ENCODE measurements at places on chromosomes 1 and 21.

DNA sequence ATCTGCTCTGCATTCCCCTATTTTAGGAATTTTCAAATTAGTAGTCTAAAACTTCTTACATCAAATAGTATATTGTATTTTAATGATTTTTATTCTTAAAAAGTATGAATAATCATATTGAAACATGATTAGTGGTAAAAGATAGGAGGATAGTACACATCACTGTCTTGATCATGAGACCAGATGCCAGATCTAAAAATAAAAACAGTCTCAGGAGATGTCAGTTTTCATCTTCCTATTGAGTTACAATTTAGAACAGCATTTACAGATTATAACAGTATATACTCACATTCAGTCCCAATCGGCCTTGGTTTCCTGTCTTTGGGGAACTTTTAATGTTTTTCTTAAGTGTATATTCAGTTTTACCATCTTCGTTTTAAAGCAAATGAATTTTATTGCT, 95.9 kb downstream of the USP25 start:
- DNase-seq, result no peak

DNA sequence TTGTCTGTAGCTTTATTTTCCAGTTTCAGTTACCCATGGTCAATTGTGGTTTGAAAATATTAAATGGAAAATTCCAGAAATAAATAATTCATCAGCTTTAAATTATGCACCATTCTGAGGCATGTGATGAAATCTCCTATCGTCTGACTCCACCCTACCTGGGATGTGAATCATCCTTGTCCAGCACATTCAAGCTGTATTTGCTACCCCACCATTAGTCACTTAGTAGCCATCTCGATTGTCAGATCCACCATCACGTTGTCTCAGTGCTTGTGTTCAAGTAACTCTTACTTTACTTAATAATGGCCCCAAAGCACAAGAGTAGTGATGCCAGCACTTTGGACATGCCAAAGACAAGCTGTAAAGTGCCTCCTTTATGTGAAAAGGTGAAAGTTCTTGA, 4.0 kb downstream of the STPG1 start:
- DNase-seq, result no peak

- DNase-seq, result no peak
Observed at GRCh38 chr1:1442069-1442770, 6.7 kb downstream of the VWA1 start.

DNA sequence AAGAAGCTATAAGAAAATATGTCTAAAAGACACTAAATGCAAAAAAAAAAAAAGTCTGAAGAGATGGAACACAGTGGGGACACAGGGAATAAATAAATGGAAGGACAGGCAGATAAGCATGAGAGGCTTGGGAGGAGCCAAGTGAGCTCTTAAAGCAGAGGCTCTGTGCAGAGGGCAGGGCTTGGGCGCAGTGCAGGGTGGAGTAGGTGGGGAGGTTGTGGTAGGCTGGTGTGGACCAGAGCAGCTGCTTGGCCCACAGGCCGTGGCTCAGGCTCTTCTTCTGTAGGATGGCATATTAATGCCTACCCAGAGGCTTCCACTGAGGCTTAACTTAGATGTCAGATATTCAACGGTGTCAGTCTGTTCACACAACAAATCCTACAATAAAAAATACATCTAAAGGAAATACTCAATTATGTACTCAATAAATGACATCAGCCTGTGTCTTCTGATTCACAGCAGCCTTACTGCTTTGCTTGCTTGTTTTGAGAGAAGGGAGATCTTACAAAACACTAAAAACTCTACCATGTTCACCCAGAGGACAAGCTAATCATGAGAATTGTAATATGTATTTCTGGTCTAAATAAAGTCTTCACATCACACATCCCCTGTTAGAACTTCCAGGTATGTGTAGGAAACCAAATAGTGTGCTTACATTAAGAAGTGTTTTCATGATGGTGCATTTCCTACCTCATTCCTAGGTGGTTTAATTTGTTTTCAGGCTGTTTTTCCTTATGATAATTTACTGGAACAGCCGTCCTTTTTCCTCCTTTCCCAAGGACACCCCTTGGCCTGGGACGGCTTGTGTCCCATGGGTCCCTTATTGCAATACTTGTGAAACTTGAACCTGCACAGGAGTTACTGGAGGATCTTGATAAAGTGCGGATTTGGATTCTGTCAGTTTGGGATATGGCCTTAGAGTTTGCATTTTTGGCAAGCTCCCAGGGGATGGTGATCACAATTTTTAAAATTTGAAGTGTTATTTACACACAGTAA, 24.9 kb downstream of the DIP2A start:
- DNase-seq, result no peak

GRCh38 chr1:56196839-56197238, 382.5 kb downstream of the PLPP3 start:
- DNase-seq, result no peak

- DNase-seq, result no peak
Observed at GRCh38 chr1:52281518-52281917, 84.5 kb downstream of the CC2D1B start.

DNA sequence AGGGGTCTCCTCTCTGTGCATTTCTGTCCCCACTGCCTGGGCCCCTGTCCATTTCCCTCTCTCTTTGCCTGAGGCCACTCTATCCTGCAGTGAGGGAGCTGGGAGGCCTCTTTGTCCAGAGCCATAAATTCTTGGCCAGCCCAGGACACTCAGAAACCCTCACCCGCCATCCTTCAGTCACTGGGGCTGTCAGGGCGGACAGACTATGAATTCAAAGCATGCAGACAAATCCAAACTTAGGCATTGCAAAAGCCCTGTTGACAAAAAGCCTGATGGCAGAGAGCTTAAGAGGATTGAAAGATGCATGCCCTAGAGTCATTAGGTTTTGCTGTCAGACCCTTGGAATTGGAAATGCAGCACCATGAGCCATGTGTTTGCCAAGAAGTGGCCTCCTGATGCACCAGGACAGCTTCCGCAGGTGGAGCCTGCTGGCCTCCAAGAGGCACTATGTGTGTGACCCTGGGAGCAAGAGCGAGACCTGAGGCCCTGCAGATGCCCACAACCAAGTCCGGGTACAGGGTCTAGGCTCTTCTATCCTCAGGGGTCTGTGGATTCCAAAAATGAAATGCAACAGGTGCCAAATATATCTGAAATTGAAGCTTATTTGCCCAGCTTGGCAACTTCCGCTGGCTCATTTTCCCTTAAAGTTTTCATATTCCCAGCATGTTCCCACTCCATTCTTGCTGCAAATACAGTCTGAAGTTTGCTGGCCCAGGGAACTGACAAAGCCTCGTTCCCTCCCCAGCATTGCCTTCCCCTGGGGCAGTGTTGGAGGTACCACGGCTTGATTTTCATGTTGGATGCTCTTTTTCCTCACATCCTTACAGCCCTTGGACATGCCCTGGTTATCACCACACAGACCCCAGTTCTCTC, 177.9 kb downstream of the PGBD5 start:
- DNase-seq, result no peak

GRCh38 chr1:63669151-63669961, 76.1 kb downstream of the PGM1 start:
- DNase-seq, result no peak

DNA sequence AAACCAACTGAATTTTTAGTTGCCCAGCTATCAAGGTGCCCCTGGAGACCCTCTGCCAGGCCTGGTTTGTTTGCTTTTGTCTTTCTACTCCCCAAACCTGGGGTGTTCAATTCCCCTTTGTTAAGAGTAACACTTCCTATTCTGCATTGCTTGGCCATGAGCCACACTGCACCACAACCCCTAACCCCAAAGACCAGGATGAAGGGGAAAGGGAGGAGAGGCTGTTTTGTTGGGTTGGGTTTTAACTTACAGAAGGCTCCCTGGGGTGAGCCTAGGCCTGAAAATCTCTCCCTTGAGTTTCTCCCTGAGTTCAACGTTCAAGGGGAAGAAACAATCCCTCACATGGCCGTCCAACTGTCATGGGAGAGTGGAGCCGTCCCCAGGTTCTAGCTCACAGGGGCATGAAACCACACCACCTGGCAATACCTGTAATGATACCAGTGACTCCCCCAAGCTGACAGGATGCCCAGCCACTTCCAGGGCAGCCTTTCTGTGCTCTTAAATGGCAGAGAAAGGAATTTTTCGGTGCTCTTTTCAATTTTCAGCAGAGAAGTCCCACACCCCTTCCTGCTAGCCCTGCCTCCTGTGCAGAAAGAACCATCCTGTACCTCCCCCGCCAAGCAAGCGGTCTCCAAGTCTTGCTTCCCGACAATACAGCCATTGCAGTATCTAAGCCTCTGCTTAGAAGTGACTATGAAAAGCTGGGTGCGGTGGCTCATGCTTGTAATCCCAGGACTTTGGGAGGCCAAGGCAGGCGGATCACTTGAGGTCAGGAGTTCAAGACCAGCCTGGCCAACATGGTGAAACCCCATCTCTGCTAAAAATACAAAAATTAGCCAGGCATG, 14.9 kb downstream of the SLC45A3 start:
- DNase-seq, result no peak

- no peak for DNase-seq
Observed at GRCh38 chr1:54294887-54295286, 94.9 kb downstream of the MRPL37 start.

- peak; percentile 42 for DNase-seq
Observed at GRCh38 chr1:15323351-15323988, 76.4 kb downstream of the FHAD1 start.

- no peak for DNase-seq
Observed at GRCh38 chr1:232012773-232013386, 386.3 kb downstream of the DISC1 start.

DNA sequence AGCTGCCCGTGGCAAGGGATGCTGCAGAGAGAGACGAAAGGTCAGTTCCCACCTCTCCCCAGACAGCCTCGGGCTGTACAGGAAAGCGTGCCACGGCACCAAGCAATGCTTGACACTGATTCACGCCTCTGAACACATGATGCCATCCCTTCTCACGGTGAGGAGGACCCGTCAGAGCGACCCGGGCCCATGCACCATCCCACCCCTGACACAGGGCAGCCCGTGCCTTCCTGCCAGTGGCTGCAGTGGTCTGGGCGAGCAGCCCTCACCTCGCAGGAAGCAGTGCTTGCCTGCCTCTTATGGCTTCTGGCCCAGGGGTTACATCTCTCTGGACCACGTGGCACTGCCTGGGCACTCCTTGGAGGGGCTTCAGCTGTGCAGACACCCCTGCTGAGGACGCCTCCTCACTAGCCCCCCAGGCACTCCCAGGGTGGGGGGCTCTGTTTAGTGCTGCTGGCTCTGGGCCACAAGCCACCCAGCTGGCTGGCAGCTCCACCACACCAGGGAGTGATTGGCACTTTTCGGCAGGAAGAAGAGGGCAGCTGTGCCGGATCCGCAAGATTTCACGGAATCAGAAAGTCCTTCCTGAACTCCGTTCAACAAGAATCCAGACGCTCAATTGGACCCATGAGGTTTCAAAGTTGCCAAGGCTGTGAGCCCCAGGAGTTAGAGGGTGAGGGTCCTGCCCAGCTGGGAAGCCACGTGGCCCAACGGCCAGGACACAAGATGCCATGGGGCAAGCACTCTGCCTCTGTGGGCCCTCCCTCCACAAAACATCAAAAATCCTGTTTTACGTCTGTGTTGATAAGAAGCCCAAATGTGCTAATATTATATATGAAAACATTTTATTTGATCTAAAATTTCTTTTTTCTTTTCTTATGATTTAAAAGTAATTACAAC, 34.8 kb upstream of the SLC19A1 start:
- no peak for DNase-seq

DNA sequence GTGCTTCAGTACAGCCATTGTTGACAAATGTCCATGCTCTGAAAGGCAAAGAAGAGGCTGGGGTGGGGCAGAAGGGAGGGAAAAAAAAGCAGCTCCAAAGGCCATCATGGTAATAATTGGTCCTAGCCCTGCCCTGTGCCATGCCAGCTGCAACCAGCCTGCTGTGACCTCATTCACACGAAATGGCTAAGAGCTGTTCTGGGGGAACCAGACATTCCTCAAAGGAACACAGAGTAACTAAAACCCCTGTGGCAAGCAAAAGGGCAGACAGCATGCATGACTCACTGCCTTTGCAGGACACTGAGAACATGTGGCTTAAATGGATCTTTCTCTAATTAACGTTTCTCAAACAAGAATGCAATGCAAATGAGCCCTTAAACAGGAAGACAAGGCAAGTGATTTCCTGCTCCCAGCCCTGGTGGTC, 42.3 kb downstream of the STYXL2 start:
- DNase-seq, result no peak

- peak; percentile 21 for DNase-seq
Observed at GRCh38 chr1:16048573-16049189, 5.1 kb downstream of the CLCNKB start.

- no peak for DNase-seq
Observed at GRCh38 chr1:70061231-70061630, 144.1 kb downstream of the LRRC40 start.
